ENCODE measurements at places on chromosomes 2 and 18.
A peak's percentile ranks its signal among the peaks of the same experiment; 100 is the strongest.

- DNase-seq, result no peak
Observed at GRCh38 chr2:223235986-223236385, 184.0 kb downstream of the KCNE4 start.

GRCh38 chr18:33916200-33916599 is 308.5 kb downstream of the NOL4 start:
- DNase-seq, result no peak

DNA sequence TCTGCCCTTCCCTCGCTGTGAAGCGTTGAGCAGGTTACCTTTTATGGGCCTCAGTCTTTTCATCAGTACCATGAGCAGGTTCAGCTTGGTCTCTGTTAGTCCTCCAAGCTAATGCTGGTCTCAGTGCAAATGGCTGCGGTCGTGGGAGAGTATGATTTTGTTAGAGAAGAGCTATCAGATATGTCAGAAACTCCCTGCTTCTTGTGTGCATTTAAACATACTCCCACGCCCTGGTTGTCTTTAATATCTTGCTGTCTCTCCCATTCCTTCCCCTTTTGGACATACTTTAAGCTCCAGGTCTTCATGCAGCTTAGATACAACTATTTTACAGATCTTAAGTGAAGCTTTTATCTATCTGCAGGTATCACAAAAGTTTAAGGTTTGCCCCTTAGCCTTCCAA is 62.9 kb downstream of the EFR3B start:
- no peak for DNase-seq

DNA sequence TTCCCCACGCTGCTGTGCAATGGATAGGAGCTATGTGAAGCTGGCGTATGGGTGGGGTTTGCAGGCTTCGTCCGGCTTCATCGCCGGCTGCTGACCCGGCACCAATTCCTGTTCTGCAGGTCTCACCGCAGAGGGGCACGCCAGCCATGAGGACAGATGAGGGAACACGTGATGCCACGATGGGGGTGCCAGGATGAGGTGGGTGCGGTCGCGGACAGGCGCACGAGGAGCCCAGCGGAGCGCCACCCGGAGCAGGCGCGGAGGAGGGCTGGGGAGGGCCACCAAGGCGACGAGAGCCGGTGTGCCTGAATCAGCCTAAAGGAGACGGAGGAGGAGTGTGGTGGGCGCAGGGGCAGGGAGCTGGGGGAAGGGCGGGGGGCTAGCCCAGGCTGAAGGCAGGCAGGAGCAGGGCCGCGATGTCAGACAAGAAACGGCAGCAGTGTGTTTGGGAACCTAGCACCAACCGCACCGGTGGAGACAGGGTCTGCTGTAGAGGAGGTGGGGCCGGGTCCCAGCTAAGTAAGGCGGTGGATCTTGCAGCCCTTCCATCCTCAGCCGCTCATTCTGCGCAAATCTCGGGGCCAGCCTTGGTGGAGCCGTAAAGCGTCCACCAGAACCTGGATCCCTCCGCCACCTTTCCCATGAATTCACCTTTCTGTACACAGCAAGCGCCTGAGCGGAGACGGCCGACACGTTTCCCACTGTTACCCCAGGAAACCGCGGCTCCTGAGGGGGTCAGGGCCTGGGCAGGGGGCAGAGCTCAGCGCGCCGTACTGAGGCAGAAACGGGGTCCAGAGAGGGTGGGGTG is 17.0 kb upstream of the CD8A start:
- DNase-seq, result peak; percentile 96

DNA sequence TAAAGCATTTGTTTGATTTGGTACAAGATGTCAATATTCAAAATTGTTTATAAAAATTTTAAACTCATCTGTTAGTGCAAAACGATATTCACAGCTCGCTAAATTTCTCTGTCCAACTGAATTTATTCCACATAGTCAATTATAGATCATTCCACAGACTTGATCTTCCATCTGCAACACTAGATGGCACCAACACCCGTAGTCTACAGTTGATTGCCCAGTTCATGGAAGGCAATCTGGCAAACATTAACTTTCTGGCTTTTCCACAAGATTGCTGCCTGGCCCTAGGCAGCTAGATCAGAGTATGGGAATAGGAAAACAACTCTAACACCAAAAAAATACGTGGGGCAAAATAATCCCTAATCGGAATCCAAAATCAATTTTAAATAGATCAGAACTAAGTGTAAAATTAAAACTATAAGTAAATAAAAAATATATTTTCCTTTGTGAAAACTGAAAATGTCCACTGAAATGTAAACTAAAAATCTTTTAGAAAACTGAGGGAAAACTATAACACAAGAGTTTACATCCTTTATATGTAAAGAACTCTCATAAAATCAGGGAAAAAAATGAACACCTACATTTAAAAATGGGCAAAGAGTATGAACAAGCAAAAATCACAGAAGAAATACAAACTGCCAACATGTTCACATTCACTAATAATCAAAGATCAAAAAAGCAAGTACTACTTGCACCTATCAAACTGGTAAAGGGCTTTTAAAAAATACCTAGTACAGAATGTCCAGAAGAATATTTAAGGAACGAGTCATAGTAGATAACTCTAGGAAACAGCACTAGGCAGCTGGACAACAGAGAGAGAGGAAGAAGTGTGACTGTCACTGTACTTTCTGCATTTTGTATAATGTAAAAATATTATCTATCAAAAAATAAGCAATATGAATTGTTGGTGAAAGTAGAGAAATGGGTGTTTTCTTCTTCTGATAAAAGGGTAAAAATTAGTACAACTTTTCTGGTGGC is 35.0 kb downstream of the RTN4 start:
- peak; percentile 44 for DNase-seq

- DNase-seq, result no peak
Observed at GRCh38 chr2:230896346-230897115, 28.5 kb downstream of the GPR55 start.

DNA sequence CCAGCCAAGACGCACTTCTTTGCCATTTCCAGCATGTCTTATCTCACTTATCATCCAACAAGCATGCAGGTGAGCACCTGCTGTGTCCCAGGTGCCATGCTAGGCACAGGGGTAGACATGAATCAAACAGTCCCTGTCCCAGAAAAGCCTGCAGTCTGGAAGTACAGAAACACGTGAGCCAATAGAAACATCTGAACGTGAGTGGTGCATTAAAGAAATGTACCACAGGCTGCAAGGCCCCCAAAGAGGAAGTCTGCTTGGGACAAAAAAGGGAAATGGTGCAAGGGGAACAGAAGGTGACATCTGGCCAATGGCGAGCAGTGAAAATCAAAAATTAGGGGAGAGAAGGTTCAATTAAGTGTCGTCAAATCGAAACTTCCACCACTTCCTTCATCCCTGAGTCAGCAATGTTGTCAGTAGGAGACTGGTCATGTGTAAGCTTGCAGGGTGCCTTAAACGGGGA is 17.6 kb upstream of the TMEM247 start:
- no peak for DNase-seq

DNA sequence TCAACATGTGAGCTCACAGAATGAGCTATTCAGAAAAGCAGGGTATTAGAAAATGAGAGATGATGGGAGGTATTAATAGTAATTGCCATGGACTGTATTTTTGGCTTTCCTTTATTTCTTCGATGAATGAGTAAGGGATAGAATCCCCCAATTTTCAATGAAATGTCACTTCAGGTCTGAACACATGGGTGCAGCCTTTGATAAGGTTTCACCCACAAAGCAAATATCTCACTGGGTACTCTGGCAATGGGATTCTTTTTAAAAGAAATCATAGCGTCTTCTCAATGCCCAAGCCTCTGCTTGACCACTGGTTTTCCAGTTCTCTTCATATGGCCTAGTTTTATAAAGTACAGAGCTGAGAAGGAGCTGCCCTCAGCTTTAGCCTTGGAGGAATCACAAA is 610.5 kb upstream of the FANCL start:
- DNase-seq, result no peak

DNA sequence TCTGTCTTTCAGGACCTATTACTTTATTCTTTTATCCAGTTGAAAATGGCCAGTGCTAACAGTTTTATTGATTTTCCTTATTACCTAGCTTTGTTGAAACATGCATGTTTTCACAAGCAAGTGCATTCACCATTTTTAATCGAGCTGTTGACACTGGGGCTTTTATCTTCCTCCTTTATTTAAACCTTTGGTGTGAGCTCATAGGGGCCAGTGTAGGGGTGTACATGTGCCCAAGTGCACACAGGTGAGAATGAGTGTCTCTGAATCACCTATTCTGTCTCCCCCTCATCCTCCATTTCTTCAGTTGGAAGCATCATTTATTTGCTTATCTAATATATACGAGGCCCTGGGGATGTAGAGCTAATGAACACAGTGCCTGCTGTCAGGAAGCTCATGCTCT is 199.1 kb downstream of the PRKCE start:
- DNase-seq, result no peak

DNA sequence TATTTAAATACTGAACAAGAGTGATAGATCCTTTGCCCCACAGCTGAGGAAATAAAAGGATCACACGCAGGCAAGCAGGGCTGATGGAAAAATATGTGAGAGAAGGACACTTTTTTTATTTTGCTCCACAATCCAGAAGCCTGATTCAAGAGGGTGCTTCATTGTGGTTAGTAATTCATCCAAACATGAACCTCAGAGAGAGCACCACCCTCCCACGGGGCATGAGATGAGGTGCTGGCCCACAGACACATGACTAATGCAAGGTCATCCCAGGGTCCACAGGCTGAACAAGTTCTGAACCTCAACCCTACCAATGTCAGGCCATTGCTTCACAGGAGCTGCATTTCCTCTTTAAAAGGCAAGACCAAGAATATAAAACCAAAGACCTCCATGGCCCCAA is 239.6 kb downstream of the MREG start:
- peak; percentile 13 for DNase-seq

- no peak for DNase-seq
Observed at GRCh38 chr2:138020432-138020831, 56.2 kb downstream of the HNMT start.

DNA sequence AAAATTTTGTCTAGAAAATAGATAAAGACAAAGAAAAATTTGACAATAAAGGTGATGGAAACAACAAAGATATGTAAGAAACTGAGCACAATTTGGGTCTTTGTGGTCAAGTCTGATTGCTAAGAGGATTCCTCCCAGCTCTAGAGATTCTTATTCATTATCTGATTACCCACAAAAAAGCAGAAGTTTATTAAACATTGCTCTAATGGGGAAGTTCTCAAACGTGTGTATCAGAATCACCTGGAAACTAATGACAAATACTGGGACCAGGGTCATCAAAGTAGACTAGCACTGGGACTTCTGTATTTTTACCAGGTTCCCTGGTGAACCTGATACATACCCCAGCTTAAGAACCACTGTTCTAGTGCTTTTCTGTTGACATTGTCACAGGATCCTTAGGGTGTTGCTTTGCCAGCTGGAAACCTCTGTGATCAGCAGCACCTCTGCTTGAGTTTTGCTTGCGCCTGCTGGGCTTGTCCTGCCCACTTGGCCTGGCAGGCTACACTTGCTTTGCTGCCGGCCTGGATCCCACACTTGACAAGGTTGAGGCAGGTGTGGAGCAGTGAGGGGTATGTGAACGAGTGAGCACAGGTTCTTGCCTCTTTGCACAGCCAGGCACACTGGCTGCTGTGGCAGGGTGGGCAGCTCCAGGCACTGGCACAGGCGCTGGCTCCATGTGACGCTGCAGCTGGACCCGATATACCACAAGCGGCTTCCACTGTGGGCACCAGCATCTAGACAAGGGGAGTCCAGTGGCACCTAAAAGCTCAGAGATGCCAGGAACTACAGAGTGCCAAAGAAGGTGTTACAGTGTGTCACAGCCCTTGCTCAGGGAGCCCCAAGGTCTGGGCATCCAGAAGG is 6.2 kb upstream of the GORASP2 start:
- no peak for DNase-seq

- peak; percentile 10 for DNase-seq
Observed at GRCh38 chr2:239273280-239274234, 127.3 kb downstream of the HDAC4 start.

DNA sequence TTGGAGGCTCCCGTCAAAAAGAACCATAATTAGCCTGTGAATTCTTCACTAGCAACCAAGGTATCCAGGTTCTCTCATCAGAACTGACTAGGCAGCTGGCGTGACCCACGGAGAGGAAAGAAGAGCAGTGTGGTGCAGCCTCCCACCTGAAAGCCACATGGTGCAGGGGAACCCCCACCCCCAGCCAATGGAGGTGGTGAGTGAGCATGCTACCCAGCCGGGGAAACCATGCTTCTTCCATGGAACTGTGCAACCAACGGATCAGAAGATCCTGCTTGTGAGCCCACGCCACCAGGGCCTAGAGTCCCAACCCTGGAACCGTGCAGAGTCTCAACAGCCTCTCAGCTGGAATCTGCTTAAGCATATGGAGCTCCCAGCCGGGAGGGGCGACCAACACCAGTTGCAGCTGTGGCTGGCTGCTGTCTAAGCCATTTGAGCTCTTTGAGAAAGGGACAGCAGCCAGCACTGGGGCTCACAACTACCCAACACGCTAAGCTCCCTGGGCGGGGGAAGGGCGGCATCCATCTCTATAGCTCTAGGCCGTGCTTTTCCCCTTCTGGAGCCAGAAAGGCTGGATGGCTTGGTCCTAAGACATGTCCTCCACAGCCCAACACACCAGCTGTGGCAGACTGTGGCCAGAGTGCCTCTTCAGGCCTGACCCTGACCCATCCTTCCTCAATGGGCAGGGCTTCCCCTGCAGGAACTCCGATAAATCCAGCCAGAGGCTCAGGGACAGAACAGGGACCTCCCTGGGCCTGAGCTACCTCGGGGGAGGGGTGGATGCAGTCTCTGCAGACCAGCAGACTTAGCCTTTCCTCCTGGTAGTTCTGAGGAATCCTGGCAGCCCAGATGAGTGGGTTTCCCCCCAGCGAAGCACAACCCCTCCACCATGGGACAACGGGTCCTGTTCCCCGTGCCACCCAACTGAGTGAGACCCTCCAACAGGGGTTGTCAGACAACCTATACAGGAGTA is 151.4 kb upstream of the NXPH2 start:
- DNase-seq, result no peak
